ENCODE measurements at places on chromosomes 1 and 21. TPM values are rescaled to one million over a fixed set of nuclear protein-coding genes. Genes with fewer than 3 reads are reported as not detected.

DNA sequence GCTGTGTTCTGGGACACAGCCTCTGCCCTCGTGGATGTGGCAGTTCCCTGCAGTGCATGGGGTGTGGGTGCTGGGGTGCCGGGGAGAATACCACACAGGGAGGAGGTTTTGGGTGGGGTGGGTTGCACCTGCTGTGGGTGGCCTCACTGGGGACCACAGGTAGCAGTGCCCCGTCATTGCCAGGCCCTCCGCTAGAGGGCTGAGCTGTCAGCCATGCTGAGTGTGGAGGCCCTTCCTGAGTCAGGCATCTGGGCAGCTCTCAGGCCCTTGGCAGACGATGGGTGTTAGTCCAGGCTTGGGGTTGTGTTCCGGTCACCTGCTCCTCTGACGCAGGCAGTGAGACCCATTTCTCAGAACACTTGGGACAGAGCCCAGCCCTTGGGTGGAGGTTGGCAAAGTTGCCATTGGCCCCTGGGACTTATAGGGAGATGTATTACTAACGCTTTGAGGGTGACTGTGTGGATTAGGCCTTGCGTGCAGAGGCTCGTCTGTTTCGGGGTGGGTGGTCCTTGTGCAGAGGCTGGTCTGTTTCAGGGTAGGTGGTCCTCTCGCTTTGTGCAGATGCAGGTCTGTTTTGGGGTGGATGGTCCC lies 23.9 kb downstream of the PCNT start:
- DNase-seq, result no peak

SPRR1A gene
- polyA plus RNA-seq, result not detected

- no peak for DNase-seq
Measured at GRCh38 chr1:157597959-157598667, at the start of gene FCRL4. FCRL4 (minus strand) TSS chr1:157598085; CDS start chr1:157597944, 141 bp downstream.

DNA sequence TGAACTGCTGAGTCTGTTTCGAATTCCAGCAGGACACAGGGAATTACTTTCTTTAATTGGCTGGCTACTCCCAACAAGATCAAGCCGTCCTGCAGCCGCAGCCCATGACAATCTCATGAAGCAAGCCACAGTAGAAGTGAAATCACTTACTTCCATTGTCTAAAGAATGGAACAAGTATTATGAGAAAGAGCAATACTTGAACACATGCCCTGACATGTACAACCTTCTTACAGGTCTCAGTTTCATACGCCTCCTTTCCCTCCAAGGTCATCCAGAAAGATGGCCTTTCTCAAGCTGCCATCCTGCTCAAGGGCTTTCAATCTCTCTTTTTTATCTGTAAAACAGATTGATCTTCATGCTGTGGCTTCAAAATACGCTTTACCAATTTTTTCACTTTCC lies 85.1 kb downstream of the PCSK9 start:
- DNase-seq, result no peak

GRCh38 chr21:28641731-28642130 lies 350.9 kb downstream of the LTN1 start:
- DNase-seq, result no peak

GRCh38 chr1:25021591-25022215 lies 91.6 kb upstream of the RUNX3 start:
- DNase-seq, result no peak

RASSF5 gene
- polyA plus RNA-seq, result 5.1 TPM

GJC2 gene
- 0.42 TPM for polyA plus RNA-seq

DNA sequence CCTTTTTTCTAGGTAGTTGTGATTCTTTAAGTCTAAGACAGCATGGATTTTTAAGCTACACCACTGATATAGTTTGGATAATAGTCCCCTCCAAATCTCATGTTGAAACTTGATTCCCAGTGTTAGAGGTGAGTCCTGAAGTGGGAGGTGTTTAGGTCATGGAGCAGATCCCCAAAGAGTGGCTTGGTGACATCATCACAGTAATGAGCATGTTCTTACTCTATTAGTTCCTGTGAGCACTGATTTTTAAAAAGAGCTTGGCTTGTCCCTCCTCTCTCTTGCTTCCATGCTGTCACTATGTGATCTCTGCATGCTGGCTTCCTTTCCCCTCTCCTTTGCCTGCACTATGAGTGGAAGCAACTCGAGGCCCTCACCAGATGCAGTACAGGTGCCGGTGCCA lies 115.5 kb downstream of the LEPR start:
- no peak for DNase-seq

DNA sequence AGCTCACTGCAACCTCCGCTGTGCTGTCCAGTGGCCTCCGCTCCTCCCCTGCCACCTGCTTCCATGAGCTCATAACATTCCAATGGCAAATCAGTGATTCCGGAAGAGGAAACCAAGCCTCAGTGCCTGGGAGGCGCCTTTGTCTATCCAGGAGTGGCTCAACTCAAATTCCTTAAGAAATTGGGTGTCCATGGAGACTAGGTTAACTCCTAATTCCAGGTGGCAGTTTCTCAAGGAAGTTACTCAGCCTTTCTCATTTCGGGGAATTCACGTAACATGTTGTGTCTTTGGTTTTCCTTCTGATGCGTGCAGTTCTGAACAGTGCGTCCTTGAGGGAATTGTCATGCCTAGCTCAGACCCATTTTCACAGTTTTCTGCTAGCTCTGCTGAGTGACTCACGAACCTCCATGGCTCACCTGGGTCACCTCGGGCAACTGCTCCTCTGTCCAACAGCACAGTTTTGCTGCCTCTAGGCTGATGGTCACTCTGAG lies 89.9 kb upstream of the DSCAM start:
- DNase-seq, result no peak

DNA sequence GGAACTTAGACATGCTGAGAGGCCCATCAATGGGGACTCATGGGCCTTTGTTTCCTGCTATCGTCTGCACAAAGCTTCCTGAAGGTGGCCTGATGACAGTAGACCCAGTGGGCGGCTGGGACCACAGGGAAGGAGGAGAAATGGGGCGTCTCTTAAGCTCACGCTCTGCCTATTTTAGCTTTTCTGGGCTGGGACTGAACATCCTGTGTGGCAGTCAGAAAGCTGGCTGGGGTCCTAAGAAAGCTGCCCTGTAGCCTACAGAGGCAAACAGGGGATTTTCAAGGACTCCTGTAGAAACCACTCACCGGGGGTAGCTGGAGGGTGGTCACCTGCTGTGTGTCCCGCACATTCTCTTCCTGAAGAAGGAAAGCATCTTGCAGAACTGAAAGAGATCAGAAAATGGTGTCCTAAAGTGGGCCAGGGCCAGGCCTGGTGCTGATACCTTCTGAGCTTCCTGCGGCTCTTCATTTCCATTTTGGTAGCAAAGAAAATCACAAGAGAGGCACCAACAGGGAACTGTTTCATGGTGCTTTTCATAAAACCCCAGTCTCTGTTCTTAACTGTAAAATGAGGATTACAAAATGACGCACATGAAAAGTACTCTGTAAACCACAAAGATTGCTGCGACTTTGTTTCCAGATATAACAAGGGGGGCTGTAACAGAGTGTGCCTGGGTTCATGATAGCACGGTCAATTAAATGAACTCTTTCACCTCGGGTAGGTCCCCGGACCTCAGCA lies 8.6 kb downstream of the ZNF496 start:
- no peak for DNase-seq

PTCH2 gene
- 5.4 TPM for polyA plus RNA-seq

DNA sequence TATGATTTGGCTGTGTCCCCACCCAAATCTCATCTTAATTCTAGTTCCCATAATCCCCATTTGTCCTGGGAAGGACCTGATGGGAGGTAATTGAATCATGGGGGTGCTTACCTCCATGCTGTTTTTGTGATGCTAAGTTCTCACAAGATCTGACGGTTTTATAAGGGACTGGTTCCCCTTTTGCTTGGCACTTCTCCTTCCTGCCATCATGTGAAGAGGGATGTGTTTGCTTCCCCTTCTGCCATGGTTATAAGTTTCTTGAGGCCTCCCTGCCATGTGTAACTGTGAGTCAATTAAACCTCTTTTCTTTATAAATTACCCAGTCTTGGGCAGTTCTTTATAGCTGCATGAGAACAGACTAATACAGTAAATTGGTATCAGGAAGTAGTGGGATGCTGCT lies 114.1 kb downstream of the ZNF648 start:
- no peak for DNase-seq

DNA sequence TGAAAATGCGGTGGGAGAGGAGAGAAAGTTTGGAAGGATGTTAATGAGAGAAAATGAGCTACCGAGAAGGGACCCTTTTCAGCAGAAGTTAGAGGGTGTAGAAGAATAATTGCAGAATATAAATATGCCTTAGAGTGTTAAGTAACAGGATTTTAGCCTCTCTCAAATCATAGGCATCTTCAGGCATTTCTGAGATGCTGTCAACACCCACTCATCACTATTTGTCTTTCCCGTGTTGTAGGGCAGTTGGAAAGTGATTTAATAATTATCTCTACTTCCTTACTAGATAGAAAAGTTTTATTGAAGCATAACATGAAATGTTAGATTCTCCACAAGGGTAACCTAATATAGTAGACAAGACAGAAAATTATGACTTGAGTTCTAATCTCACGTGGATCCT lies 96.4 kb upstream of the RGS4 start:
- DNase-seq, result no peak

PAQR6 gene
- 6.0 TPM for polyA plus RNA-seq

- DNase-seq, result no peak
Measured at GRCh38 chr1:6241107-6241886, 2.7 kb upstream of the HES3 start.

- DNase-seq, result no peak
Measured at GRCh38 chr1:231199868-231200267, 38.0 kb downstream of the TRIM67 start.

DNA sequence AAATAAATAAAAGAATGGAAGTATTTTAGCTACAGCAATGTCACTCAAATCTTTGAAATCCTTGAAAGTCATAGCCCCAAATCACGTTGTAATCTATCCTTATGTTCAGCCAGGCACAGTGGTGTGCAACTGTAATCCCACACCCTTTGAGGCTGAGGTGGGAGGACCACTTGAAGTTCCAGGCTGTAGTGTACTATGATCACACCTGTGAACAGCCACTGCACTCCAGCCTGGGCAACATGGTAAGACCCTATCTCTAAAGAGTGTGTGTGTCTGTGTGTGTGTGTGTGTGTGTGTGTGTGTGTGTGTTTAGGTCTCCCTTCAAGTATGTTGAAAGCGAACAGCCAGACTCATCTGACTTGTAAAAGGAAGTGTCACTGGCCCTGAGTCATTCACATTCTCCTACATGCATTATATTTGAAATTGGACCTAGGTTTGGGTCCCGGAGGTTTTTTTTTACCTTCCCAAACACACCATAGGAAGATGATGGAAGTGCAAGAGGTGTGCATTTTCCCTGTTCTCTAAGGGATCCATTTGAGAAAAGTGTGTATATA lies 50.1 kb downstream of the ZNF281 start:
- DNase-seq, result no peak

GRCh38 chr1:202107321-202107761 lies 15.4 kb upstream of the GPR37L1 start:
- no peak for DNase-seq

GRCh38 chr1:26832249-26832960 lies 5.9 kb downstream of the ZDHHC18 start:
- no peak for DNase-seq

GRCh38 chr1:36652011-36652410 lies 169.3 kb upstream of the CSF3R start:
- no peak for DNase-seq

- DNase-seq, result no peak
Measured at GRCh38 chr1:213163278-213163711, 112.3 kb downstream of the RPS6KC1 start.

DNA sequence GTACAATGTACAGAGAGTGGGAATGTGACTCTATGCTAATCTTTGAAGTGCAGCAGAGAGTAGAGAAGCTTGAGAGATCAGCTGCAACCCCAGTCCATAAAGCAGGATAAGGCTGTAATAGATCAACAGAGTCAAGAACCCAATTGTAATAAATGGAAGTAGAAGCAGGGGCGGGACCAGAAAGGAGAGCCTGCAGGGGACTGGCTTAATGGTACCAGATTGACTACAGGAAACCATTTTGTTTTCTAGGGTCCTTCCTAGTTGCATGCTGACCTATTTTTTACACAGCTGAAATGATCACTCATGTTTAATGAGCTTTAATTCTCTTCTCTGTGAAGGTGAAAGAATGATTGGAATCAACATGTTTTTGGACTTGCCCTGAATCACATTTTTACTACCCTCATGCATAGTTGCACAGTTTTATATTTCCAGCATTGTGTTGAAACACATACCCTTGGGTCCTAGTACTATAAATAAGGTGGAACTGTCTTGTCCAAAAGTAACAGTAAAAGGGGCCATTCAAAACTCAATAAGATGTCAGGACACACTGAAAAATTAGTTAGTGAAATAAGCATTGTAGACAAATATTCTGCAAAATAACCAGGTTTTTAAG lies 69.8 kb downstream of the GPR88 start:
- DNase-seq, result no peak

ENAH gene
- 121 TPM for polyA plus RNA-seq

DNA sequence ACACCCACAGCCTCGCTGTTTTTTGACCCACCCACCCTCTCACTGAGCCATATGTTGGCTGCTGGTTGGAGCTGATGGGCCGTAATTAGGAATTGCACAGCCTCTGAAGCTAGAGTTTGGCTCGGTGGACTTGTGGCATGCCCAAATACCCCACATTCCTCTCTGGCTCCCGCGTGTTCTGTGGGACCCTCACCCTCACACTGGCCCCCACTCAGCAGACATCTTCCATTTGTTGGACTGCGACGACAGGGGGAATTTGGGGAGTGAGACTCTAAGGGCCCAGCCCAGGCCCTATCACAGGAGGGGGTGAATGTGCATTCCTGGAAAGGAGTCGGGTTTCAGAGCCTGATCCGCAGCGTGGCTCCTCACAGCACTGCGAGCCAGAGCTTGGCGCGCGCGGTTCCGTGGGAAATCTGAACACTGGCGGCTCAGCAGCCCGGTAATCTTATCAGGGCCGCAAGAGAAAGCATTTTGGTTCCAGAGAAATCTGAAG lies 5.2 kb downstream of the RCSD1 start:
- peak; percentile 46 for DNase-seq

- DNase-seq, result no peak
Measured at GRCh38 chr21:33393348-33393747, 9.9 kb upstream of the IFNGR2 start.

- no peak for DNase-seq
Measured at GRCh38 chr1:109837852-109838570, 72.6 kb upstream of the CSF1 start.

GRCh38 chr1:246078888-246079252 lies 428.2 kb downstream of the SMYD3 start:
- no peak for DNase-seq

DNA sequence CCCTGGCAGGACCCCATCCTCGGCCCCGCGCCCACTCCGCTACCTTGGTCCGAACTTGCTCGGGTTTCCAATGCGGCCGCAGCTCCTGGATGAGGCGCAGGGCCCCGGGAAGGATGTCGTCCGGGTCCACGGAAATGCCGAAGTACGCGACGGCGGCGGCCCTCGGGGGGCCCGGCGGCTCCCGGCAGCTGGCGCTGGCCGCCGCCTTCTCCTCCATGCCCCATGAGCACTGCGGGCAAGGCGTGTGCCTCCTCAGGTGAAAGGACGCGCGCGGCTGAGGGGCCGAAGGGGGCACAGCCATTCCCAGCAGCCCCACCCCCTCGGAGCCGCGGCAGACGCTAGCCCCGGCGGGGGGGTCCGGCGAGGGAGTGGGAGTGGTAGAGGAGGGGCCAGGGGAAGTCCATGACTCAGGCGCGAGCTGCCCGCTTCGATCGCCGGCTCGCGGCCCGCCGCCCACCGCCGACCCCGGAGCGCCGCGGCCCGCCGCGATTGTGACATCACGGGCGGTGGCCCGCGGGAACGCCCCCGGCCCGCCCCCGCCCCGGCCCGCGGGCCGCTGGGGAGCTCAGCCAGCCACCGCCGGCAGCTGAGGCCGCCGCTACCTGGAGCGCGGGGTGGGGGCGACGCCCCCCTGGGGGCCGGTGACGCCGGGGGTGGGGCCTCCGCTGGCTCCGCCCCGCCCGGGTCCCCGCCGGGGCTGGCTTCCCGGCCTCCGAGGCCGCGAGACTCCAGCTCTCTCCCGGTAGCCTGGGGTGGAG lies at the start of gene ETNK2:
TSS of gene ETNK2 (minus strand) at position 493 of the 758 bp plus-strand sequence. CDS start at position 301, 192 bp downstream.
- peak; percentile 60 for DNase-seq

Data from left kidney (tissue), 8 donors.